Bone marrow (tissue), 2 donors: ENCODE measurements at places on chromosomes 11 and 22.
A peak's percentile ranks its signal among the peaks of the same experiment; 100 is the strongest.

GRCh38 chr11:122138744-122139594 is 23.0 kb upstream of the BLID start:
- DNase-seq = no peak

- DNase-seq = no peak
Observed at GRCh38 chr11:12390687-12391110, 13.3 kb downstream of the PARVA start.

DNA sequence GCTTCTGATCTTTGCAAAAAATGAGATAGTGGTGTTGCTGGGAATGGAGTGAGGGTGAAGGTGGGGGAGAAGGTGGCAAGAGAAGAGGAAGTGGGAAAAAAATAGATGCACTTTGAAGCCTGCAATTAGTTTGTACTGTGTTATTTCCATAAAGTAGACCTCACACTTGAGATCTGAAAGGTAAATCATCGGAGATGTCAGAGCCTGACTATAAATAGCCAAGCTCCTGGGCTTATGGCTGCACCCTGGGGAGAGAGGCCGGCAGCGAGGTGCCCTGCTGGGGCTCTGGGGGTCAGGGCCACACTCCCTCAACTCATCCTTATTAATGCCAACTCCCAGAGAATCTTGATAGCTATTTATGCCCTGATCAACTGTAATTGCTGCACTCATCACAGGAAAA is 134.4 kb downstream of the NXPE2 start:
- DNase-seq = no peak

- no peak for DNase-seq
Observed at GRCh38 chr22:32055069-32055468, 12.0 kb downstream of the SLC5A1 start.

- no peak for DNase-seq
Observed at GRCh38 chr11:17275400-17276235, 921 bp upstream of the NUCB2 start.

GRCh38 chr11:842370-843002 is at the start of the genes POLR2L and TSPAN4:
Gene POLR2L, minus strand, starts transcription at chr11:842529. Its CDS starts 21 bp downstream, at chr11:842508.
Gene TSPAN4, plus strand, starts transcription at chr11:842852. Its CDS starts 7,453 bp downstream, at chr11:850305.
- DNase-seq = peak; percentile 56

DNA sequence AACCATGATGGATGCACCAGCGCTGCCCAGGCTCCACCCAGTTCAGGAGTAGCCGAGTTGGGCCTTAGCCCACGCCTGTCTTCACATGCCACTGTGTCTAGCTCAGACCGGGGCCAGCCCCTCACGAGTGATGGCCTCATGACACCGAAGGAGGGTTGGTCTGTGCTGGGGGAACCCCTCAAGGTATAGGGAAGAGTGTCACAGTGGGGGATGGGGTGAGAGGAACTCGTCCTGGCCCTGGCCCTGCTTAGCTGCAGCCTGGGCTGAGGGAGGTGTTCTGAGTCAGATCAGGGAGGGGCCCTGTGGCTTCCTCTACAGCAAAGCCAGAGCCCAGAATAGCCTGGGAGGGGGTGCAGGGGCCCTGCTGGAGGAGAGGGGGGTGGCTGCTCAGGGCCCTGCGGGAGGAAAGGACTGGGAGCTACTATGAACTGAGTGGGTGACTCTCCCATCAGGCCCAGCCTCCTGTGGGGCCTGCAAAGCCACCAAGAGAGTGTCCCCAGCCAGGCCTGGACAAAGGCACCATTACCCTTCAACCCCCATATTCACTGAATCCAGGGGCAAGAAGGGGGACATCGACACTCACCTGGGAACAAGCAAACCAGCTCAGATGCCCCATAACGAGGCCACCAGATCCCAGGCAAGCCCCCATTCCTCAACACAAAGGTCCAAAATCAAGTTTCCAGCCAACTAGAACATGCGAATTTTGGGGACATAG is 41.2 kb downstream of the IGLL5 start:
- peak; percentile 71 for DNase-seq

GRCh38 chr22:33747576-33748180 is 172.6 kb downstream of the LARGE1 start:
- no peak for DNase-seq
